Left ventricle myocardium superior (tissue), 1 donor: ENCODE measurements at places on chromosomes 13 and 19. TPM values are rescaled to one million over a fixed set of nuclear protein-coding genes. Genes with fewer than 3 reads are reported as not detected.
A peak's percentile ranks its signal among the peaks of the same experiment; 100 is the strongest.

- DNase-seq, result no peak
Measured at GRCh38 chr19:56112313-56112709, 8.8 kb downstream of the ZNF787 start.

DNA sequence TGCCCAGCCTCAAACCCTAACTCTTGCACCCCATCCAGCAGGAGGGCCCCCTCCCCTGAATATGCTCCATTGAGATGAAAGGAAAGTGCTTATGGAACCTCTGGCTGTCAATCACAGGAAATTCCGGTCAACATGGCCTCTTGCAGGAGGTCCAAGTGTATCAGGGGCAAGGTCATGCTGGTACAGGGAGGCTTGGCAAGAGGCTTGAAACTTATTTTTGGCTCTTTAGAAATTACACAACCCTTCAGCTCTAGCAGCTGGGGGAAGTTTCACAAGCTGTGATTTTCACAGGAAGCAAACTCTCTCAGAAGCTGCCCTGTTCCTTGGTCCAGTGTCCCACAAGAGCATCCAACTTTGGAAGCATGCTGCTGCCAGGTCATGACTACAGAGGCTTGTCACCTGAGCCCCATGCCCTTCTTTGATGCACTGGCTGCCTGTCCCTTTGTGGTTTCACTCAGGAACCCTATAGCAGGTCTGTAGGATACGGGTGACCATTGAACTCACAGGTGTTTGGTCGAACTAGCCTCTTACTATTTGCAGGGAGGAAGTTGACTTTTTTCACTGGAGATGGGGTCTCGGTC, 8.4 kb downstream of the ASF1B start:
- no peak for DNase-seq

DNA sequence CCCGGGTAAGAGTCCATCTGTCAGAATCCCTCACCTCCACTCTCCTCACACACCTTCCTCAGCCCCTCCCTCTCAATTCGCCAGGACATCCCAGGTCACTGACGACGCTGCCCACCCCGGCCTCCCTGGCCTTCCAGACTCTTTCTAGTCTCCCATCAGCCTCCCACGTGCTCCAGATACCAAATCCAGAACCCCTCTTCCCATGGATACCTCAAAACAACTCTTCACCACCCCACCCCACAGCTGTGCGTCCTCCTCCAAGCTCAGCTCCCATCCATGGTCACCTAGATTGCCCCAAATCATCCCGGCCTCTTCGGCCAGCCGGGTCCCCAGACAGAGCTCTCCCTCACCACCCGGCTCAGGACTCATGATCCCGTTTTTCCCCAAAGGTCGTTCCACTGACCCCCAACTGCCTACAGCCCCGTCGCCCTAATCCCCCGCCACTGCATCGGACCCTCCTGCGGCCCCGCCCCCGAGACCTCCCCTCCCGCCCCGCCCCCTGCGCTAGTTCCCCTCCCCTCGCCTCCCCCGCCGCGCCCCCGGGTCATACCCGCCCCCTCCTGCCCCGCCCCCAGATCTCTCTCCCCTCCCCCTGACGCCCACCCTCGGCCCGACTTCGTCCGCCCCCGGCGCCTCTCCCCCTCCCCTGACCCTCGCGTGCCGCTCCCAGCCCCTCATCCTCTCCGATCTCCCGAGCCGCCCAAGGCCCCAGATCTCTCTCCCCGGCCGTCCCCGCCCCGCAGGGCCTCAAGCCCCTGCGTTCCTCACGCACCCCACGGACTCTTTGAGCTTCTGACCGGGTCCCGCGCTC, 546 bp downstream of the UBXN6 start:
- DNase-seq, result no peak

Gene PSG11
- not detected for total RNA-seq

- no peak for DNase-seq
Measured at GRCh38 chr19:7393939-7394730, 45.4 kb downstream of the ARHGEF18 start.

DNA sequence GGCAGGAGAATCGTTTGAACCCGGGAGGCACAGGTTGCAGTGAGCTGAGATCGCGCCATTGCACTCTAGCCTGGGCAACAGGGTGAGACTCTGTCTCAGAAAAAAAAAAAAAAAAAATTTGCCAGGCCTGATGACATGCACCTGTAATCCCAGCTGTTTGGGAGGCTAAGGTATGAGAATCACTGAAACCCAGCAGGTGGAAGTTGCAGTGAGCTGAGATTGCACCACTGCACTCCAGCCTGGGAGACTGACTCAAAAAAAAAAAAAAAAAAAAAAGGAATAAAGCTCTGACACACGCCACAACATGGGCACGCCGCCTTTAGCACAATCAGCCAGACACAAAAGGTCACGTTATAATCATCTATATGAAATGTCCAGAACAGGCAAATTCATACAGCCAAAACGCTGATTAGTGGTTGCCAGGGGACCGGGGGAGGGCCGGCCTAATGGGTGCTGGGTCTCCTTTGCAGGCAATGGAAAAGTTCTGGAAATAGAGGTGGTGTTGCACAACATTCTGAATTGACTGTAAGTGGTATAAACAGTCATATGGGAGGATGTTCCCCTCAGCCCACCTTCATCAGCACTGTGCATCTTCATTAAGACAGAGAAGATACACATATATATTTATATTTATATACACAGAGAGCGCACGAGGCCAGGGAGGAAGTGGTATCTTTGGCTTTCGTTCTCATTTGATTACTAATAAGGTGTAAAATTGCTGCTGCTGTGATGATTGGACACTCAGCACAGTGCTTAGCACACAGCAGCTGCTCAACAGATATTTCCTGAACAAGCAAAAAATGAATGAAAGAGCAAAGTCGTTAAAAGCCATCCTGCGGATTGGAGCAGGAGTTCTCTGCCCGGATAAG, 3.8 kb downstream of the HSPBP1 start:
- DNase-seq, result no peak

DNA sequence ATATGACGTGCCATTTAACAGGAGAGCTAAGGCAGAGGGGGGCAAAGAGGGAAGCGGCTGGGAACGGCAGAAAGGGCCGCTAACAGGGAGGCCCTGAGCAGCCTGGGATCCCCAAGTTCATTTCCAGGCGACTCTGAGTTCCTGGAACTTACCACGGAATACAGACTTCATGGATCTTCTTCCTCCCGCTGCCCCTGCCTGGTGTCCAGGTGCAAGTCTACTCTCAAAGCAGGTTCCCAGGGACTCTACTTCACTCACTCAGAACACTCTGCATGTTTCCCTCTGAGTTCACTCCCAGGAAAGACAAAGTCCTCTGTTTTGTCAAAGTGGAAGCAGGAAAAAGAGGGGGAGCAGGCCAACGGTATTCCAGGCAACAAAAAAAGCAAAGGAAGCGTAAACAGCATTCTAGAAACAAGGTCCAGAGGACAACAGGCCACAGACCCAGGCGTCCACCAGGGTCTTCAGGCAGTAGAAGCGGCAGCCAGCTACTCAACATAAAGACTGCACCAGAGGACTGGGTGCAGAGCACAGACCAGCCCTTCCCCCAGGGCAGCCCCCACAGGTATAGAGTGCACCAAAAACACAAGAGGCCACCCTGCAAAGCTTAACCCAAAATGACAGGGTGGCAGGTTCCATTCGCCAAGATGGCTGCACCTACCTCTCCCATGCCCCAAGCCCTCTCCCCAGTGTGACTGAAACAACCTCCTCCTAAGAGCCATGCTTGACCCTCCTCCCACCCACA, 3.0 kb downstream of the MIER2 start:
- no peak for DNase-seq

DNA sequence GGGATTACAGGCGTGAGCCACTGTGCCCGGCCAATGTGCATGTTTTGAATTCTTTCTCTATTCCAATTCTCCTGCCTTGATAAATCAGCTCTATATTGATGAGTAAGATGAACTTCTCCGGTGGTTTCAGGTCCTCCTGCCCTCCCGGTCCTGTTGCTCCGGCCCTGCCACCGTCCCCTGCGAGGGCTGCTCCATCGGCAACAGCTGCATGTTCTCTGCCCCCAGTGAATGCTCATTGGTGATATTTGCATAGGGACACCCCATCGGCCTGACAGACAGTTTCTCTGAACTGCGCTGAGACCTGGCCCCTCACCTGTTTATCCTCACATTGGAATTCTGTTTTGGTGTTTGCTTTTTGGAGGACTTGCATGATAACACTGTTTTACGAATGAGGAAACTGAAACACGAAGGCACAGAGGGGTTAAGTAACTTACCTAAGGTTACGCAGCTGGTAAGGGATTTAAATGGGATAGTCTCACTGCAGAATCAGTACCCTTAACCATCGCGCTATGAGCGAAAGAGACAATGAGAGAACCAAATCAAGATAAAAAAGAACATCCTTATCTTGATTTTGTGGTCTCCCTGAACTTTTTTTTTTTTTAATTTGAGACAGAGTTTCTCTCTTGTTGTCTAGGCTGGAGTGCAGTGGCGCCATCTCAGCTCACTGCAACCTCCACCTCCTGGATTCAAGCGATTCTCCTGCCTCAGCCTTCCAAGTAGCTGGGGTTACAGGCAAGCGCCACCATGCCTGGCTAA, 32.2 kb downstream of the ZNF557 start:
- no peak for DNase-seq

DNA sequence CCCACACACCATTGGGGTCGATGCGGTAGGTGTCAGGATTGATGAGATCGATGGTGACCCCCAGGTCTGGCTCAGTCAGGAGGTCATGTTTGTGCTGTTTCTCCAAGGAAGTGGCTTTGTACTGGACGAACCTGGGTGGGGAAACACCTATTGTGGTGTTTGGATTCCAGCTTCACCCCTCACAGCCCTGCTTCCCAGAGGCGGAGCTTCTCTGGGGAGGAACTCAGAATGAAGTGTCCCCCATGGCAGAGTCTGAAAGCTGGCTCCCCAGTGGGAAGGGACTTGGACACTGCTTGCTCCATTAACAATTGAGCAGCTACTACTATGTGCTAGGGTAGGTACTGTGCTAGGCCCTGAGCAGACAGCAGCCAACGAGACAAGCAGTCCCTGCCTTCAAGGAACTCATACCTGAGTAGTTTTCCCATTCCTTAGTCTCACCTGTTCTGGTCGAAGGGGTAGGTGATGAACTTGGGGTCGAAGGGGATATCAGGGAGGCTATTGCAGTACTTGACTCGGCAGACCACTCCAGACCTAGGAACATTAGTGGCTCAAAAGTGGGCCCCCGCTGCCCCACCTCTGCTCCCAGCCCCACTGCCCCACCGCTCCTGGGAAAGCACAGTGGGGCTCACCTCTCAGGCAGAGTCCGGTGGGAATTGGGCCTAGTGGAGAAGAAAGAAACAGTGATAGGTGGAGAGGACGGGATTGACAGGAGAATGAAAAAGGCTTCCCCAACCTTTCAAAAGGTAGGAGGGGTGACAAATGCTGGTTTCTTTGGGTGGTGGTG, 1.1 kb downstream of the PAF1 start:
- DNase-seq, result no peak

GRCh38 chr19:14411938-14412245, 7.2 kb downstream of the DDX39A start:
- DNase-seq, result no peak

- no peak for DNase-seq
Measured at GRCh38 chr13:46386392-46387063, 524 bp downstream of the RUBCNL start.

DNA sequence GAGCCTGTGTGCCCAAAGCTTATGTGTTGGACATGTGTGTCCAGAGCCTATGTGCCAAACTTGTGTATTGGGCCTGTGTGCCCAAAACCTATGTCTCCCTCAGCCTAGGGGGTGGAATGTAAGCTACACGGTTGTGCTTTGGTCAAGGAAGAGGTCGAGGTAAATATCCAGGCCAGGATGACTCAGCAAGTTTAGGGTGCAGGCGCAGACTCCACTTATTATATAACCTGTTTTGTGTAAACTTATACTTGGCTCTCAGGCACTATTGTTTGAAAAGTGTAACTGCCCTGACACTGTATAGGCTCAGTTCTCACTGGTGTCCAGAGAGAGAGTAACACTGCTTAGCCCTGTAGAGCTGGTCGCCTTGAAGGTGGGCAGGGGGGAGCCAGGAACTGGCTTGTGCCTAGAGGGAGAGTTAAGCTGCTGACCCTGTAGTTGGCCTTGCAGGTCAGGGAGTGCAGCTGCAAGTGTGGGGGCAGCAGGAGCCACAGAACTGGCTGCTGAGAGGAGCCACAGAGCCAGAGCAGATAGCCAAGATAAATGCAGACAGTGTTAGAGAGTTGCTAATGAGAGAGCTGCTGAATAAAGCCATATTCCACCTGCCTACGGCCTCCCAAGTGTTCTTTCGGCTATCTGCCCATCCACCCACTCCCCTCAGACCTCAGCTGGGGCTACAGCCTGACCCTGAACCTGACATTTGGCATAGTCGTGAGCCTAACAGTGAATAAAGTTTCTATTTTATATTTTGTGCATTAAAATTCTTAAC, 517.2 kb upstream of the SLITRK1 start:
- DNase-seq, result no peak

DNA sequence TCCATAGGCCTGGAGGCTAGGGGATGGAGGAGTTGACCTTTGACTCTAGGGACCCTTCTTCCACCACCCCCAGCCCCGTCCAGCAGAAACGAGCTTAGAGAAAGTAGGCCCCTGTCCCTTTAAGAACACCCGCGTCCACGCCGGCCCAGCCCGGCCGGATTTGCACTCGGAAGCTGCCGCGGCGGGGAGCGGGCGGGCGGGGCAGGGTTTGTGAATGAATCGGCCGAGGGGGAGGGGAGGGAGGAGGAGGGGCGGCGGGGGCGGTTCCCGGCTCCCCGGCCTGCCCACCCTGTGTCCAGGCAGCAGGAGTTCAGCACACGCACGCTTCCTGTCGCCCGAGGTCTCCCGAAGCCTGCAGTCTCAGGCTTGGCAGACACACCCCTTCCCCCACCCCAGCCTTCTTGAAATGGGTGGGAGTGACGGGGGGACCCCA, 1.5 kb downstream of the UNC13A start:
- DNase-seq, result peak; percentile 59

DNA sequence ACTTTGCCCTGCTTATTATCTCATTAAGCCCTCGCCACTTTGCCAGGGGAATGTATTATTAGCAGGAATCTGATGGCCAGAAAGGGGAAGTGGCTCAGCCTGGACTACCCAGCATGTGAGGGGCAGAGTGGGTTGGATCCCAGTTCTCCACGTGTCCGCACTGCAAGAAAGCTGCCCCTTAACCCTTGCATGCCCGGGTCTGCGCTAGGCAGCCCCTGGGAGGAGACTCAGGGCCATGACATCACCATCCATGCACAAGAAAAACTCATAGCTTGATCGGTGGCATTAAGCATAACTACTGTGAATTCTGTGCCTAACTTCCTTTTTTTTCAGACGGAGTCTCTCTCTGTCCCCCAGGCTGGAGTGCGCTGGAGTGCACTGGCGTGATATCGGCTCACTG, 8.9 kb downstream of the CACNG8 start:
- DNase-seq, result no peak

GRCh38 chr13:67296511-67296910, 66.4 kb upstream of the PCDH9 start:
- DNase-seq, result no peak

Gene ATP4A
- total RNA-seq, result not detected
